ENCODE measurements at places on chromosomes 2 and 18.

DNA sequence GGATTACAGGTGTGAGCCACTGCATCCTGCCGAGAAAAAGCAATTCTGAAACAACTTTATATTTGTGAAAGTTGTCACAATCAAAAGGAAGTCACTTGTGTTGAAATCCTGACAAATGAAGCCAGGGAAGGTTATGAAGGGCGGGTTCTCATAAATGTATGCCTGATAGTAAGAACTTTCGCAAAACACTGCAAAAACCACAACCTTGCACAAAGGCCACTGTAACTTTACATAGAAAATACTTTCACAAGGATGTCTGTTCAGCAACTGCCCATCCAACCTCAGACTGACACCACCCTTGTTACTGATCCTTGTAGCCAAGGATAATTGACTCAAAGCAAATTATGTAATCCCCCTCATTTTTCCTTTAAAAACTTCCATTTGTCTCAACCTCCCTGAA lies 90.6 kb downstream of the SLC4A3 start:
- no peak for DNase-seq

GRCh38 chr2:205746420-205746785 lies 64.1 kb downstream of the NRP2 start:
- no peak for DNase-seq

GRCh38 chr2:53058526-53058925 lies 709.1 kb upstream of the CHAC2 start:
- no peak for DNase-seq

DNA sequence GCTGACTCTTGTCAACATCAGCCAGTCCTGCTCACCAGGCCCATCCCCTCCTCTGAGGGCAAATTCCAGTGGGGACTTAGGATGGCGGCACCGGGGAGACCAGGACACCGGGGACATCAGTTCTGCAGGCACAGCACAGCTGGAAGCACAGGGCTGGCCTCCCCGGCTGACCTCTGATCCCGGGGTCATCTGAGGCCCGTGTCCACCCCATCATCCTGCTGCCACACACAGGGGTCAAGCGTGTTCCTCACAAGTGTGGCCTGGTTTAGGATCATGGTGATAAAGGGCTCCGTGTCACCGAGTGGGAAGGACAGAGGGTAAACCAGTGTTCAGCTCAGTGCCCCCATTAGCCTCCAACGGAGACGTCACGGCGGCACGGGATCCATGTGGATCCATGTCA lies 58.1 kb upstream of the CTDP1 start:
- no peak for DNase-seq

- DNase-seq, result no peak
These were observed 11.4 kb downstream of the GBX2 start for GRCh38 chr2:236156860-236157194.

DNA sequence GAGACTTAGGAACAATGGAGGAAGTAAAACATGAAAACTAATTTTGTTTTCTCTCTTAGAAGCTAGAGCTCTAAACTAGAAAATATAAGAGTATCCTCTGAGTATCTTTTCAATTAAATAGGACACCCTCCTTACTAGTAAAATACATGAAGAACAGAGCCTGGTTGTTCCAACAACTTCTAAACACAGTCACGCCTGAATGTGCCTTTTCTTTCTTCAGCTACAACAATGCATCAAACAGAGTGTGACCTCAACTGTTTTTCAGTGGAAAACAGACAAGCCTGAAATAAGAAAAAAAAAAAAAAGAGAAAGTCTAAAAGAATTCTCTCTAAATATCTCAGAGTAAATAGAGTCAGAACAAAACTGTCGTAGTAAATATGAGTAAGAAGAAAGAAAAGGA lies 928.8 kb downstream of the CNTNAP5 start:
- no peak for DNase-seq

DNA sequence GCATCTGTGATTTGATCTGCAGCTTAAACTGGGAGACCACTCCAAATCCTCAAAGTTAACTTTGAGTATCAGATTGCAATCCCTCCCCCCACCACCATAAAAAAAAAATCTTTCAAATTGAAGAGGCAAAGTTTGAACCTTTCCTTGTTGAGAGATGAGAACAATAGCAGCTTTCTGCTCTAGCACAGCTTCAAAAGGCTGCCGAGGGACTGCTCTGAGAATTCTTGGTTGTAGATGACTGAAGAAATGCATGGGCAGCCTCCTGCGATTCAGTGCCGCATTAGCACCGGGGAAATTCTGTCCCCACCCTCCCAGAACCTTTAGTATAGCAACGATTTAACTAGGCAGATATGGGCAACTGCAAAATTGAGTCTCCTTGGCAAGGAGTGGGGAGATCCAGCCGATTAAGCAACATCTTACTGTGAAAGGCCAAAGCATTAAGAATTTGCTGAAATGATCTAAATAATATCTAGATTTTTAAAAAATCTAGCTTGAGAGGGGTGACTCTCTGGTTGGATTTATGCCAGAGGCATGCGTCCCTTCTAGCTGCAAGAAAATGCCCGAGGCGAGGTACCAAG lies 3.9 kb upstream of the SP5 start:
- DNase-seq, result no peak

Measured in SK-N-DZ (cell line).